Upper lobe of left lung (tissue), 6 donors: ENCODE measurements at places on chromosomes 1 and 21.

DNA sequence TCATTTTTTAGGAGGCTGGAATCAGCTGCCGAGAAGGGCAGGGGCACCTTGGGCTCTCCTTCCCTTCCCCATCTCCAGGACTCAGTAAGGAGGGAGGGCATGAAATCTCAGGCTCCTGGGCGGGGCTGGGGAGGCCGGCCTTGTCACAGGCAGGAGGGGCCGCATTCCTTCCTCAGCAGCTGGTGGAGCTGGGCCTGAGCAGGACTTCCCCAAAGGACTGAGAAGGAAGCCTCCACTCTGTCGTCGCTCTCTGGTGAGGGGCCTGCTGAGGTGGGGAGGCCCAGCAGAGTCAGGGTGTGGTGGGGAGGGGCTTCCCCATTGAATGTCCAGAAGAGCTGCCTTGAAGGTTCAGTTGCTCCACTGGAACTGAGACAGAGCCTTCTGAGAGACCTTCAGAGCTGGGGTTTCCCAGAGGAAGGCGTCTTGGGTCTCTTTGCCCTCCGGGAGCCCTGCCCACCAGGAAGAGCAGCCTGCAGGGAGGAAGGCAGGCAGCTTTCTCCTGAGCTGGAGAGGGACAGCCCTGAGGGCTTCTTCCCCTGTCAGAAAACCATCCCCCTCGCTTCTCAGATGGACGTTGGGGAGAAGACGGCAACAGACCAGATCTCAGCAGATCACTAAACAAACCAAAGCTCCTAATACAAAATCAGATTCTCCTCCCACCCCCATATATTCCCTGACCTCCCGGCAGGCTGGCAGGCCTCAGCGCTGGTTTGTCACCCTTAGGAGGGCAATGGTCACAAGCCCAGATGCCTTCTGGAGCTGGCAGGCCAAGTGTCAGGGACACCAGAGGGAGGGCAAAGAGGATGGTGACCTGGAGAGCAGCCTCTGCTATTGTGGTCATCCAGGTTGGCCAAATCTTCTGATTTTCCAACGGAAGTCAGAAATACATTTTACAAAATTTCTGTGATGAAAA lies 10.7 kb downstream of the KCNA10 start:
- peak; percentile 69 for DNase-seq

- no peak for DNase-seq
These were observed 25.6 kb downstream of the CCDC190 start for GRCh38 chr1:162835157-162835899.

- DNase-seq: no peak
These were observed 72.9 kb downstream of the HLCS start for GRCh38 chr21:36893581-36893980.

GRCh38 chr1:53188099-53188498 lies 8.5 kb upstream of the CPT2 start:
- DNase-seq: no peak

DNA sequence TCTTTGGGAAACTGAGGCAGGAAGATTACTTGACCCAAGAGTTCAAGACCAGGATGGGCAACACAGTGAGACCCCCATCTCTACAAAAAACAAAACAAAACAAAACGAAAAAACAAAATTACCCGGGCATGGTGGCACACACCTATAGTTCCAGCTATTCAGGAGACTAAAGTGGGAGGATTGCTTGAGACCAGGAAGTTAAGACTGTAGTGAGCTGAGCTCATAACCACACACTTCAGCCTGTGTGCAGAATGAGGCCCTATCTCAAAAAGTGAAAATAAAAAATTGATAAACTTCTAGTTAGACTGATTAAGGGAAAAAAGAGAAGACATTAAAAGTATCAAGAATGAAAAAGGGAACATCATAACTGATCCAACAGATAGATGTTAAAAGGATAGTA lies 154.0 kb downstream of the RHOU start:
- no peak for DNase-seq

DNA sequence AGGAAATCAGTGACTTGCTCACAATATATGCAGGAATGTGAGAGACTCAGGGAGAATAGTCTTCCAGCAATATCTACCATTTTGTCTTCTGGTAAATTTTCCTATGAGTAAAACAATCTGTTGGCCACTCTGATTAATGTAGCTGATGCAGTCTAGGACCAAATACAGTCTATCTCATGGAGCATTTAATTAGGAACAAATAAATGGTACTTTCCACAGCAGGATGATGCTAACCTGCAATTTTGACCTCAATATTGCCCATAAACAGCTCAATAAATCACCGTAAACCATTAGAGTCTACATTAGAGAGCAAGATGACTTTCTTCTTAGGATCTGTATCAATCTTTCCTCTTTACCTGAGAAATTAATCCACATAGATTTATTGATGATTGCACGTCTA lies 567.7 kb upstream of the B3GALT2 start:
- DNase-seq: no peak

DNA sequence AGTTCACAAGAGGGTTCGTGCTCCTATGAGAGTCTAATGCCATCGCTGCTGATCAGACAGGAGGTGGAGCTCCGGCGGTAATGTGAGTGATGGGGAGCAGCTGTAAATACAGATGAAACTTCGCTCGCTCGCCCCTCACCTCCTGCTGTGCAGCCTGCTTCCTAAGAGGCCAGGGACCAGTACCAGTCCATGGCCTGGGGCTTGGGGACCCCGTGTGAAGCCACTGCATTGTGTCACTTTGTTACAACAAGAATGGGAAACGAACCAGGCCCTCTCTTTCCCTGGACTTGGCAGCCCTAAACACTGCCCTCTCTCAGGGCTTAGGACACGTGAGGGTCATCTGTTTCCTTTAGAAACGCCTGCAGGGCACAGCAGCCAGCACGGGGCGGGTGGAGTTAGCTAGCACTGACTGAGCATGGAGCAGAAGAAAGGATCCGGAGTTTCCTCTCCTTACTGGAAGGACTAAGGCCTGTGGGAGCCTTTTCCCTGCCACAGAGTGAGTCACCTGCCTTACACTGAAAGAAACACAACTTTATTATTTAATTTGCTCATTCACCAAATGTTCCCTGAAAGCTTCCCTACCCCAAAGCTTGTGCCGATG lies 185.2 kb upstream of the TMEM51 start:
- peak; percentile 36 for DNase-seq

GRCh38 chr1:111541721-111542120 lies 38.3 kb upstream of the ADORA3 start:
- no peak for DNase-seq

DNA sequence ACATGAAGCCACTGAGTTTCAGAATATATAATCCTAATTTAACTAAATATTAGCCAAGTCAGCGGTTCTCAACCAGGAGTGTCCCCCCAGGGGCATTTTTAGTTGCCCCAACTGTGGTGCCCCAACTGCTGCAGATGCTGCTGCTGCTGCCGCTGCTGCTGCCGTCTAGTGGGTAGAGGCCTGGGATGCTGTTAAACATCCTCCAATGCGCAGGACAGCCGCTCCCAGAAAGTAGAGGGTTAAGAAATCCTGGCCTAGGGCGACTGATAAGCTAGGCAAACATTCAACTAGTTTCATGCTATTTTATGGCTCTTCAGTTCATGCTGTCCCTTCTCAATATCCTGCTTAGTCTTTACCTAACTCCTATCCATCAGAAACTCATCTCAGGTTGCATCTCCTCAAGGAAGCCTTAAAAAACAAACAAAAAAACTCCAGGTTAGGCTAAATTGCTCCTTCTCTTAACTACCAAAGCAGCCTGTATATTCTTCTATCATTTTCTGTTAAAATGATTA lies 9.9 kb upstream of the DCAF6 start:
- peak; percentile 17 for DNase-seq

DNA sequence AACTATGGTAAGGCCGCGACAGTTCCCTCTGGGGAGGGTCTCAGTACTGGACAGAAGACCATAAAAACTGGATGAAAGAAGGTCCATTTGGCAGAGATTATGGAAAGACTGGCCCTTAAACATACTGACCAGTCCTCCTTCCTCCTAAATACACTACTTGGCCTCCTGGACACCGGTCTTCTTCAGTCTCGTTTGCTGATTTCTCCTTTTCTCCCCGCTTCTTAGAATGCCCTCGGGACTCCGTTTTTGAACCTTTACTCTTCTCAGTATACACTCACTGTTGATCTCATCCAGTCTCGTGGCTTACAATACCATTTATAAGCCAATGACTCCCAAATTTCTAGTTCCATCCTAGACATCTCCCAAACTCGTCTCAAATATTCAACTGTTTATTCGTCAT lies 694 bp upstream of the MRPL9 start:
- DNase-seq: no peak

GRCh38 chr1:25902462-25902861 lies 3.8 kb downstream of the STMN1 start:
- no peak for DNase-seq

DNA sequence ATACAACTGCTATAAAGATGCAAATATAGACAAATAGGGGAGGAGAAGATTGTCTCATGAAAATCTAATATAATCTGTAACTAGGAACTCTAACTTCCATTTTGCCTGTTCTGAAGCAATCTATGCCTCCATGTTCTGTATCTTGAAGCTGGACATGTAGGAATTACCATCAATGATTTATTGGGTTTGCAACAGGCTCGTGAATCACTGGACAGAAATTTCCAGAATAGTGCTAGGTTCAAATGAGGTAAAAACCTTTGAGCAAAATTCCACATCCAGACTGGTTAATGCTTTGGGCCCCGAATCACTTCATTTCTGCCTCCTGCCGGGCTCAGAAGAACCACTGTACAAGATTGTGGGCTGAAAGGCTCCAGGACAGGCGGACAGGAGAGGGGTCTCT lies 110.7 kb upstream of the CTTNBP2NL start:
- DNase-seq: no peak

DNA sequence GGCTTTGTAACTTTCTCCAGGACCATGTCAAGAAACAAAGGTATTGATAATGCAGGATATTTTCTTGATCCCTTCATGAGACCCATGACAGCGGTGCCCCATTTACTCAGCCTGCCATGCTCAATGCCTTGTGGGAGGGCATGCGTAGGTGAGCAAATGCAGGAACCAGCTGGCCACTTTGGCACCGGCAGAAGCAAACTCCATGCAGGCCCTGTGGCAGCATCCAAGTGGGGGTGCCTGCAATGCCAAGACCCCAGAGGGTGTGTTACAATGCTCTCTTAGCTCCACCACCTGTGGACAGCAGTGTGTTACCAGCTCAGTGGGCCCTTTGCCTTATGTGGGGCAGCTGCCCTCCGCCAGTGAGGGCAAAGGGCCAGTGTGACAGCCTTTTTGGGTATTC lies 108.1 kb downstream of the ATP1B1 start:
- no peak for DNase-seq

GRCh38 chr1:26070296-26070962 lies 3.0 kb upstream of the TRIM63 start:
- DNase-seq: no peak

GRCh38 chr1:152654110-152654509 lies 9.1 kb upstream of the LCE2D start:
- no peak for DNase-seq

- no peak for DNase-seq
These were observed 222.7 kb upstream of the OLFM3 start for GRCh38 chr1:102219463-102219862.

DNA sequence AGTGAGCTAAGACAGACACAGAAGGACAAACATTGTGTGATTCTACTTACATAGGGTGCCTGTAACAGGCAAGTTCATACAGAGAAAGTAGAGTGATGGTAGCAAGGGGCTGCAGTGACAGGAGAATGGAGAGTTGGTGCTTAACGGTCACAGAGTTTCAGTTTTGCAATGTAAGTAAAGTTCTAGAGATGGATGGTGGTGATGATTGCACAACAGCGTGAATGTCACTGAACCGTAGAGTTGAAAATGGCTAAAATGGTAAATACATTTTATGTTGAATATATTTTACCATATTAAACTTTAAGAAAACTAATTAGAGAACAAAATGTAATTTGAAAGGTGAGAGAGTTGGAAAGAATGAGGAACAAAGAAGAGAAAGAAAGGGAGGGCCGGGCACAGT lies 8.7 kb downstream of the CFAP107 start:
- DNase-seq: no peak

DNA sequence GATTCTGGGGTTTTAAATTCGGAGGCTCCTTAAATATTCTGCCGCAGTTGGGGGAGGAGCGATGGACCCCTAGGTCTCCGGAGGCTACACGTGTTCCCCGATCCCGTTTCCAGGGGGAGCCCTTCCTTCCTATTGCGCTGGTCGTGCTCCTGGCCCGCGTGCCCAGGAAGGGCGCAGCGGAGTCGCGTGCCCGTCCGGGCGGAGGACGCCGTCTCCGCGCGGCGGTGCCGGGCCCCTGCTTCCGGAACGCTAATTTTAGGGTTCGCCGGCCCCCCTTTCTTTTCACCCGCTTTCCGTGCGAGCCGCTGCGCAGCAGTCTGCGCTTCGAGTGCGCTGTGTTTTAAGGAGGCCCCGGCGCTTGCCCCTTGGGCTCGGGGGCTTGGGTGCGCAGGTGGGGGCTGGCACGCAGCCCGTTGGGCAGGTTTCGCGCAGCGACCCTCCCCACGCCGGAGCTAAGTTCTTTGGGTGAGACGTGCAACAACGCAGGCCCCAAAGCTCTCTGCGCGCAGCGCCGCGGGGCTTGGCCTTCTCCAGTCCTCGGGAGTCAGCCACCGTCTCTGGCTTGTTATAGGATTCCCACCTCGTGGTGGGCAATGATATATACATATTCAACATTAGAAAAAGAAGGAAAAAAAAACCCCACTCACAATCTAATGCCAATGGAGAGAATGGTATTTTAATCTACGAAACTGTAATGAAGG lies 43.5 kb upstream of the DNAJC6 start:
- no peak for DNase-seq

DNA sequence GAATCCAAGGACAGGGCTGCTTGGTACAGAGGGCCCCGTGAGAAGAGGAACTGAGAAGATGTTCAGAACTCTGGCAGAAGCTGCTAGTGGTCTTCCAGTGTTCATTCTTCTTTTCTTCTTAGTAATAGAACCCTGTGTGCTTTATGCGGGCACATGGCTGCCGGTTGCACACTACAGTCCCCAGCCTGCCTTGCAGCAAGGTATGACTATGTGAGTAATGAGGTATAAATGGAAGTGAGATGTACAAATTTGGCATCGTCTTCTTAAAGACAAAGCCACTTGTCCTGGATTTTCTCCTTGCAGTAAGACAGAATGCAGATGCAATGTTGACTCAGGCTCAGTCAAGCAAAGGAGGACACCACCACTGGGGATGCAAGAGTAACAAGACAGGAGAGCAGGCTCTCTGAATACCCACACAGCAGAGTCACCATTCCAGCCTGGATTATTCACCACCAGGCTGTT lies 15.0 kb upstream of the ATP1B1 start:
- DNase-seq: no peak

GRCh38 chr1:98355656-98356383 lies 305.7 kb upstream of the SNX7 start:
- DNase-seq: no peak

GRCh38 chr1:116415699-116416533 lies 42.9 kb downstream of the ATP1A1 start:
- DNase-seq: no peak
